ENCODE measurements at places on chromosomes 12 and 14.
A peak's percentile ranks its signal among the peaks of the same experiment; 100 is the strongest.

GRCh38 chr14:36662258-36662542 lies 540 bp downstream of the PAX9 start:
- no peak for DNase-seq

DNA sequence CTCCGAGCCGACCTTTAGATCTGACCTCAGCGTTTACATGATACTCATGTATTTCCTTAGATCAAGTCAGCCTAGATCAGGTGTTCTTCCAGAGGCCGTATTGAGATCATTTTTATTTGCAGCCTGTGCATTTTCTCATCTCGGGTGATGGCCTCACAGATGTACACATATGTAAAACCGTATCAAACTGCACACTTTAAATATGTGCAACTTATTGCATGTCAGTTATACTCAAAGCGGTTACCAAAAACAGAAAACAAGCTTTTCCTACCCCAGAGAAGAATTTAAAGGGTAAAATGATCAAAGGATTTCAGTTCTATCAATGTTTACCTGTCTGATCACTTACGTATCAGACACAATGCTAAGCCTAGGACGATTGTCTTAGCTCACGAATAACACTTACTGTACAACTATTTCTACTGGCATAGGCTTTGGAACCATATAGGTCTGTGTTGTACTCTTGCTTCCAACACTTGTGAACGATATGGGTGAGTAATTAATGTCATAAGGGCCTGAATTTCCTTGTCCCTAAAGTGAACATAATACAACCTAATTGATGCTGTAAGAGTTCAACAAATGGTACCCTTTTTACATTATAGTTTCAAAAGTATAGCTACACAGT lies 628 bp upstream of the LLPH start:
- no peak for DNase-seq

GRCh38 chr12:40226705-40227104 lies 1.9 kb downstream of the LRRK2 start:
- DNase-seq = no peak

DNA sequence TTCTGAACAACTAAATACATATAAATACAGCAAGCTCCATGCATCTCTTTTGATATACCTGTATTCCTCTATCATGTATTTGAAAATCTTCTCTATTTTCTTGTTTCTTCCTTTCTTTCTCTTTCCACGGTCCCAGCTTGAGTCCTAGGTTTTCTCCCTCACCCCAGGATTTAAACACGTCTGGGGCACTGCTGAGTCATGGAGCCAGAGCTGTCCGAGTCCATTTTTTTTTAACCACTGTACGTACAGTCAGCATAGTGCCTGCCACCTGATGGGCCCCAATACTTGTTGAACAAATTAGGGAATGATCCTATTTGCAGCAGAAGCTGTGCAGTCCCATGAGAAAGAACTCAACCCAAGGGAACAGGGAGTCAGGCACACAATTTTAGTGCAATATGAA lies 158.1 kb downstream of the ATP23 start:
- no peak for DNase-seq

DNA sequence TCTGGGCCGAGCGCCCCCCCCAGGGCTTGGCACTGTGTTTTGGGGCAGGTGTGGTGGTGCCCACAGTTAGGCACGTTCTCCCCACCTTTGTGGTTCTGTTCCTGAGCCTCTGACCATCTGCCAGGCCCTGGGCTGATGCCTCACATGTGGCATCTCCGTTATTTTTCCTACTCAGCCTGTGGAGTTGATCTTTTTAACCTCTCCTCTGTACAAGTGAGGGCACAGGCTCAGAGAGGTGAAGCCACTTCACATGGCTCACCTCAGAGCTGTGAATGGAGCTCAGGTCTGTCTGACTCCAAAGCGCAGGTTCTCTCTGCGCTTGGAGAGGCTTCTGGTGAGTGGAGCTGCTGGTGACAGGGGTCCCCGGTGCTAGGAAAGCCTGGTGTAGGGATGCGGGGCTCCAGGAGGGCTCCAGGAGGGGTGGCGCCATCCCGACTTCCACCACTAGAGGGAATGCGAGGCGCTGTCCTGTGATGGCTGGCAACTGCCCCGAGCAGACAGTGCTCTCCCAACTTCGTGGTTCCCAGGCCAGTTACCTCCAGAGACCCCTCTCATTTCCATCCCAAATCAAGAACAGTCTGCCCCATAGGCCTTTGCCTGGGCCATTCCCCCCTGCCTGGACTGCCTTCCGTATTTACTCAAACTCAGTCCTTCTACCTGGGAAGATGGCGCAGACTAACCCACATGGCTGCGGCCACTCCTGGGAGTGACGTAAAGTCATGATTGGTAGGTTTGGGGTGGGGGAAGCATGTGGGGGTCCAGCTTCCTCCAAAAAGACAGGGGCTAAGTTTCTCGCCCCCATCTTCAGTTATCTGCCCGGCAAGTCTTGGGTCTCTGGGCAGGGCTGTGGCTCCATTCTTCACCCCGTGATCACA lies 9.9 kb downstream of the BCL7A start:
- DNase-seq = peak; percentile 31

DNA sequence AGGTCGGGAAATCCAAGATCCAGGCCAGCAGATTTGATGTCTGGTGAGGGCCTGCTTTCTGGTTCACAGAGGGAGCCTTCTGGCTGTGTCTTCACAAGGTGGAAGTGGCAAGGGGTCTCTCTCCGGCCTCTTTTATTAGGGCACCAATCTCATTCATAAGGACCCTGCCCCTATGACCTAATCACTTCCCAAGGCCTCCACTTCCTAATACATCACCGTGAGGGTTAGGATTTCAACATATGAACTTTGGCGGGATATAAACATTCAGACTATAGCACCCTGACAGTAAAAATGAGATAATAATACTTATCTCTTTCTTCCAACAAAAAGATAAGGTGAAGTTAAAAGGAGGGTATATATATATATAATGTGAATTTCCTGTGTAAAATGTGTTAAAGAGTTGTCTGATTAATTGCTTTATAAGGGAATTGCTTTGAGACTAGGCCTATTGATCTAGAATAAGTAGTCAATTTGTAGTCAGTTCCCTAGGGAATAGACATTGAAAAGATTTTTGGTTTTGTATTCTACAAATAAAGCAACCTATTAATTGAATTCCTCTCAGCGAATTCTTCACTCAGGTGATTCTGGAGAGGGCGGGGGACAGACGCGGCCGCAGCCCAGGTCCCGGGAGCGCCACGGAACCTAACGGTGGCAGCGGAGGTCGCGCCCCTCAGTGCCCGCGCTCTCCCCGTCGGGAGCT lies 516 bp upstream of the LGALS3 start:
- no peak for DNase-seq

- DNase-seq = no peak
These were observed 896 bp upstream of the CDKN1B start for GRCh38 chr12:12716151-12716792.

DNA sequence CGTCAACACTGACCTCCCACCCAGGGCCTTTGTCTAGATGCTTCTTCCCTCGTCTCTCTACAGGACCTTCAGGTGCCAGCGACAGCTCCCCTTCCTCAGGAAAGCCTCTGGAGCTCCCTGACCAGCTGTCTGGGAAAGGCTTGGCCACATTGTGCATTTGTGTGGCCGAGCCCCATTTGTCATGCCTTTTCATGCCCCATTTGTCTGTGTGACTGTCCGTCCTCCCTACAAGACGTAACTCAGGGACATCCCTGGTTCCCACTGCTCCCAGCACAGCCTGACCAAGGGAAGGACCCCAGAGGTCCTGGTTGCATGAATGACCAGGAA lies 23.8 kb downstream of the ZFYVE21 start:
- no peak for DNase-seq

DNA sequence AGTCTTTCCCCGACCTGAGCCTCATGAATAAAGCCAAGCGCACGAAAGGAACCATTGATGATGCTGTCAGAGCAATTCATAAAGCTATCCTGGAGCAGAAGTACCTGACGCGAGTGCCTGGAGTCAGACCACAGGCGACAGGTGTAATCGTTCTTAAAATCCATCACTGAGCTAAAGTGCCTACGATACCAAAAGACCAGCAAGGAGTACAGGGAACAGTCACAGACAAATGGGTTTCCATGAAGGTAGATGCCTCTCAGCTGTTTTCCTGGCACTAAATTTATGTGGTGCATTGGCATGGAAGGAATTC lies 1.4 kb upstream of the PCED1B start:
- no peak for DNase-seq
